ENCODE measurements at places on chromosomes 2 and 18.

- no peak for DNase-seq
These were observed 69.6 kb upstream of the CREB1 start for GRCh38 chr2:207459990-207460757.

DNA sequence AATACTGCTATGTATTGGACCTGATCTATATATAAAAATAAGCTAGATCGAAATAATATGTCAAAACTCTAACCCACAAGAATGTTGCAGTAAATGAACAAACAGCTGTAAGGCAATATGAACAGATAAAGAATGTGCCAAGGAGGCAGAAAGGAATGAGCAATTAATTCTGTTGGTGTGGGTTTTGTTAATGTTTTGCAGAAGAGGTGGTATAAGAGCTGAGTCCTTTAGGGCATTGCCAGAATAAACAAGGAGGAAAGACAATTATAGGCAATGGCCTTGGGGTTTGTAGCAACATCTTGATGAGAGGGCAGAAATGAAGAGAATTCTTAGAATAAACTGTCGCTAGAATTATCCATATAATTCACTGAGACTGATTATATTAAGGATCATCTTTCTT lies 240.9 kb upstream of the GULP1 start:
- DNase-seq: no peak

DNA sequence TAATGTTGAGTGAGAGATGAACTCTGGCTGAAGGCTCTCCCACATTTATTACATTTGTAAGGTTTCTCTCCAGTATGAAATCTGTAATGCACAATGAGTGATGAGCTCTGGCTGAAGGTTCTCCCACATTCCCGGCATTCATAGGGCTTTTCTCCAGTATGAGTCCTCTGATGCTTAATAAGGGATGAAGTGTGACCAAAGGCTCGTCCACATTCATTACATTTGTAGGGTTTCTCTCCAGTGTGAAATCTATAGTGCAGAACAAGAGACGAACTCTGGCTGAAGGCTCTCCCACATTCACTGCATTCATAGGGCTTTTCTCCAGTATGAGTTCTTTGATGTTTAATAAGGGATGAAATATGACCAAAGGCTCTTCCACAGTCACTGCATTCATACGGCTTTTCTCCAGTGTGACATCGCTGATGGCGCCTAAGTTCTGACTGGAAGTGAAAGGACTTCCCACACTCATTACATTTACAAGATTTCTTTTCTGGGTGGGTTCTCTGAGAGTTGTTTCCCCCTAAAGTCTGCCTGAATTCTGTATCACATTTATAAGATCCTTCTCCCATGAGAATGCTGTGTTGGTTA lies 10.2 kb downstream of the ZNF514 start:
- no peak for DNase-seq

- DNase-seq: no peak
These were observed 103.4 kb downstream of the CCDC141 start for GRCh38 chr2:178946494-178946893.

DNA sequence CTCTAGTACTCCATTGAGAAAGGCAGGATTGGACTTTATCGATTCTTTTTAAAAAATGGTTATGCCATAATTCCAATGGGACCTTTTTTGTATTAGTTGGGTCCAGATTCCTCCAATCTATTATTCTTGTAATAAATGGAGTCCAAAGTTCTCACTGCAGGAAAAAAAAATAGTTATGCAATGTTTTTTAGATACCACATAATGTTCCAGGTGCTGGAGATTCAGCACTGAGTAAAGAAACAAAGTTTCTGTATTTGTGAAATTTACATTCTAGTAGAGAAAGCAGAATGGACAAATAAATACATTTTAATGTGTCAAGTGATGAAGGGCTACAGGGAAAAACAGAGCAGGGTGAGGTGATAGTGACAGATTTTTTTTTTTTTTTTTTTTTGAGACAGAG lies 78.5 kb upstream of the MYCN start:
- no peak for DNase-seq
